Heart left ventricle (tissue), 16 donors: ENCODE measurements at places on chromosomes 3 and 15. TPM values are rescaled to one million over a fixed set of nuclear protein-coding genes. Genes with fewer than 3 reads are reported as not detected.

ZNF774 gene
- 3.3 TPM for total RNA-seq

ACKR2 gene
- 0.65 TPM for total RNA-seq

EPHA3 gene
- total RNA-seq: 4.4 TPM

IGDCC3 gene
- total RNA-seq: not detected

GOLGA6L1 gene
- not detected for total RNA-seq

DNA sequence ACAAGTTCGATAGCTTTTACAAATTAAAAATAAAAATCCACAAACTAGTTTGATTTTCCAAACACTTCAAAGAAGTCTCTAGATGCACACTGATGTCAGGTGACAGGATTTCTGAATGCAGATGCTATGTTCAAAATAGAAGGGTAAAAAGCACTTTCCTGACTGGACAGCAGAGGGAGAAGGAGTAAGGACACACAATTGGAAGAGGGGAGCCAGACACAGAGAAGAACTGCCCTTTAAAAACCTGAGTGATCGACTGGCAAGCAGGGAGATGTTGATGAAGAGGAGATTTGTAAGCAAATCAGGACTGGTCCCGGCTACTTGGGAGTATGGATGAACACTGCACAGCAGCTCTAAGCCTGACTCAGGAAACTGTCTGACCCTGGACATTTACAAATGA, 612.8 kb downstream of the MAGI1 start:
- no peaks in the 10 kb centered on the region for H3K4me1 ChIP-seq
- H3K27me3 ChIP-seq: no peaks in the 10 kb centered on the region
- H3K27ac ChIP-seq: no peak overlapping the region
- no peak overlapping the region for H3K4me3 ChIP-seq

DNA sequence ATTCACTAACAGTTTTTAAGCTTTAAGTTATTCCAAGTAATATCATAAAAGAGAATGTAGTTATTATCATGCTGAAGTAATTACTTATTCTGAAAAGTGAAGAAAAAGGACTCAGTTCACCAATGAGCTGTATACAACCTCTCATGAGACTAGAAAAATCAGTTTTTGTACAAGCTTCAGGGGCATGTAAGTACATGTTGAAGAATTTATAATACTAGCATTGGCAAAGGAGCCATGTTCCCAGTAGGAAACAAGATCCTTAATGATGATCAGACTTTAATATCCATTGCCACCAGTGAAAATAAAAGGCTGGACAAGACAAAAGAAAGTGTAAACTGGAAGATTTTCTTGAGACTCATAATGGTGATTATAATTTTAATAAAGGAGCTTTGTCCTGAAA, 532.8 kb downstream of the PLOD2 start:
- no peak for DNase-seq
- no peaks in the 10 kb centered on the region for H3K36me3 ChIP-seq
- H3K4me1 ChIP-seq: no peaks in the 10 kb centered on the region

- no peak for DNase-seq
- H3K27me3 ChIP-seq: no peaks in the 10 kb centered on the region
- H3K4me1 ChIP-seq: peaks cover 8% of the 10 kb centered on the region
- H3K27ac ChIP-seq: no peak overlapping the region
- no peaks in the 10 kb centered on the region for H3K36me3 ChIP-seq
Measured at GRCh38 chr3:35665390-35666055, 26.2 kb downstream of the ARPP21 start.

DNA sequence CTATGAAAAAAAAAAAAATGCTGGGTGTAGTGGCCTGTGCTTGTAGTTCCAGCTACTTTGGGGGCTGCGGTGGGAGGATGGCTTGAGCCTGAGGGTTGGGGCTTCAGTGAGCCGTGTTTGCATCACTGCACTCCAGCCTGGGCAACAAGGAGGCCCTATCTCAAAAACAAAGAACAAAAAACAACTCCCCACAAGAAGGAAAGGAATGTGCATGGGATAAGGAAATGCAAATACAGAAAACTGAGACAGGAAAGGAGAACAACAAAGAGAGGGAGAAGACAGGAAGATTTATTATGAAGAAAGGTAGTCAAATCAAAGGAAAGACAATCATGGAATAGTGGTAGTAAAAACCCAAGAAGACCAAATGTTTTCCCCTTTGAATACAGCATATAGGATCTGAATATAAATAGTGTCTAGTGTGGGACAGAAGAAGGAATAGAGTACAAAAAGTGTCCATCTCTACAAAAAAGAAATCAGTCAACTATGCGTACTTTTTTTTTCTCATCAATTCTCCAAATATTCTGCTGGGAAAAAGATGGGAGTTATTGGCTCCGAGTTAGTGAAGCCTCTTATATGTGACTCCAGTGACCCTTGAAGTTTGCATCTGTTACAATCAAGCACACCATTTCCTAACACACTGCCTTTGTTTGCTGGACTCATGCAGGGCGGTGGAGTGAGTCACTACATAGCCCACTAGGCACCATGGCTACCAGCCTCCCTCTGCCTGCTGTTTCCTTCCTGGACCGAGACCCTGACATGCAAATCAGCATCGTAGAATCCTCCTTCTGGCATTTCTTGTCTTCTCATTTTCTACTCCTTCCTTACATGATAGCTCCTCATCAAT, 101.2 kb upstream of the PTX3 start:
- no peaks in the 10 kb centered on the region for H3K27me3 ChIP-seq
- no peak overlapping the region for H3K27ac ChIP-seq
- no peak for DNase-seq

DNA sequence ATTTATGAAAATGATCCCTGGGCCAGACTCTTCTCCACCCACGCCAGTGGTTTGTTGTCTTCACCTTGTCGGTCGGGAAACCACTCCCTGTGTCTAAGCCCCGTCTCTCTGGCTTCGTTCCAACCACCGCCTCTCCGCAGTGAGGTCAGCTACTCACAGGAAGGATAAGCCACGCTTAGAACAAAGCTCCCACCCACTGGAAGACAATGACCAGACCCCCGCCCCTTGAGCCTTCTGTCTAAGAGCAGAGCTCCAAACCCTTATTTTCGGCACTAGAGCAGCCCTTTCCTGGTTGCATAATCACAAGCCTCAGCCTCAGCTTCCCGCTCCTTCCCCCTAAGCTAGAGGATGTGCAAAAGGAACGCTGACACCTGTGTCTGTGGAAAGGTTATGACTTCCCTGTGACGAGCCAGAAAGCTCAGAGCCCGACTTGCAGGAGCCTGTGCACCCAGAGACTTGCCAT, 114.9 kb upstream of the MEF2A start:
- no peaks in the 10 kb centered on the region for H3K36me3 ChIP-seq
- H3K27ac ChIP-seq: peak overlapping the region; percentile 57
- DNase-seq: peak; percentile 89
- no peaks in the 10 kb centered on the region for H3K27me3 ChIP-seq
- H3K4me3 ChIP-seq: no peak overlapping the region
- peaks cover 50% of the 10 kb centered on the region for H3K4me1 ChIP-seq

- no peaks in the 10 kb centered on the region for H3K36me3 ChIP-seq
- DNase-seq: no peak
- H3K4me3 ChIP-seq: no peak overlapping the region
- no peak overlapping the region for H3K27ac ChIP-seq
- no peaks in the 10 kb centered on the region for H3K27me3 ChIP-seq
Measured at GRCh38 chr3:35067750-35068149, 571.6 kb upstream of the ARPP21 start.

- DNase-seq: no peak
- no peak overlapping the region for H3K27ac ChIP-seq
- H3K4me1 ChIP-seq: peaks cover 32% of the 10 kb centered on the region
- peak overlapping the region; percentile 78 for H3K4me3 ChIP-seq
- no peaks in the 10 kb centered on the region for H3K36me3 ChIP-seq
Measured at GRCh38 chr3:158109295-158109803, 540 bp upstream of the RSRC1 start.

GRCh38 chr3:148074946-148075345, 622.8 kb upstream of the AGTR1 start:
- H3K27ac ChIP-seq: no peak overlapping the region
- DNase-seq: no peak
- no peak overlapping the region for H3K4me3 ChIP-seq
- no peaks in the 10 kb centered on the region for H3K27me3 ChIP-seq
- no peaks in the 10 kb centered on the region for H3K36me3 ChIP-seq
- no peaks in the 10 kb centered on the region for H3K4me1 ChIP-seq

GRCh38 chr3:8713901-8714759, 19.5 kb upstream of the CAV3 start:
- DNase-seq: no peak
- no peak overlapping the region for H3K4me3 ChIP-seq
- H3K4me1 ChIP-seq: no peaks in the 10 kb centered on the region
- H3K36me3 ChIP-seq: no peaks in the 10 kb centered on the region
- H3K27me3 ChIP-seq: no peaks in the 10 kb centered on the region

DNA sequence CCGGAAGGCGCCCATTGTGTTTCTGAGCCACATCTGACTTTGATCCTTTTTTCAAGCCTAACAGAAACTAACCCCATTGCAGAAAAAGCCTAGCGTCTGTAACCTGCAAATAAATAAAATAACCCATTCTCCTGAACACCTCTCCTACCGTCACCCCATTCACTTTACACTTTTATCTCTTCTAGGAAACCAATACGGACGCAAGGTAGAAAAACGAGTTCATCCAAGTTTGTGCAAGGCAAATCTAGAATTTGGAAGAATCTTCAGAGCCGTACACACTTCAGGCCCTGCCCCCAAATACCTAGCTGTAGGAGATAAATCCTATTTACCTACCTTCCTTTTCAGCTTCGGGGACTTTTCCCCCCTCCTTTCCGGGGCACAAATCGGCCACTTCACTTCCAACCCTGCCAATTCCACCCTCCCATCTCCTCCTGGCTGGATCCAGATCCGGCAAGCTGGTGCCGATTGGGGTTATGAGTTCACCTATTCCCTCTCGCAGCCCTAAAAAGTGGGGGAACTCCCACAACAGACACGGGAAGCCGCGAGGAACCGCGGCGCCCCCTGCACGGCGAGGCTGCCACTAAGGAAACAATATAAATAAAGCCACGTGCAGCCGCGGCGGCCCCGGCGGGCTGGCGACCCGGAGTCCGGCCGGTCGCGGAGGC, 987 bp downstream of the PRTG start:
- H3K4me1 ChIP-seq: no peaks in the 10 kb centered on the region
- H3K4me3 ChIP-seq: peak overlapping the region; percentile 74
- no peaks in the 10 kb centered on the region for H3K36me3 ChIP-seq

DNA sequence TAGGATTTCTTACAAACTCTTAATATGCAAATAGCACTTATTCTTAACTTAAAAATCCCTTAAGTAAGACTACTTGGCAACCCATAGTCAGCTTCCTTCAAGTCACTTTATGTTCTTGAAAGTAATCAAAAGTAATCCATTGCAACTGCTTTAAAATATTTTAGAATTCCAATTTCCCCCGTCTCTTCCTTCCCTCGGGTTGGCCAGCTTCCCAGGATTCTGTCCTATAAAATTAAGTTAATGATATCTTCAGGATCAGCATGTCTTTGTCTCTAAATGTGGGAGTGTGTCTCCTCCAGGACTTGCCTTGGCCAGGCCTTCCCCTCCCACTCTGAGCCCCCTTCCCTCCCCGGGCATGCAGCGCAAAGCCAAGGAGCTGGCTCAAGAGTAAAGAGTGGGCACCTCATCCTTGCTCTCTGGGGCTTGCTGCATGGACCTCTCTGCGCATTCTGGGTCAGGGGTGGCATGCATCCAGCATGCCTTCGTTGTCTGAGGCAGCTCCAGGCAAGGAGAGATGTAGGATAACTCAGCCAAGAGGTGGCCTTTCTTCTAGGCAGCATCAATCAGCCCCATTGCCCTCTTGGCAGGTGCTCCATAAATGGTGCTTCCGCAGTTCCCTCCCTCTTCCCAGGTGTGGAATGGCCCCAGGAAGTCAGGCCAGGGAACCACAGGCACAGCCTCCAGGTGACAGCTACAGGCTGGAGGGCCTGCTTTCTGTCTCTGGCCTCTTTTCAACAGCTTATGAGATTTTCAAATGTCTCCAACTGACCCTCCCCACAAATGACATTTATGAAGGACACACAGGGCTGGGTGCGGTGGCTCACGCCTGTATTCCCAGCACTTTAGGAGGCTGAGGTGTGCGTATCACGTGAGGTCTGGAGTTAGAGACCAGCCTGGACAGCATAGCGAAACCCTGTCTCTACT, 108.7 kb upstream of the ALDH1A3 start:
- no peaks in the 10 kb centered on the region for H3K27me3 ChIP-seq
- no peaks in the 10 kb centered on the region for H3K36me3 ChIP-seq
- no peak overlapping the region for H3K27ac ChIP-seq

DNA sequence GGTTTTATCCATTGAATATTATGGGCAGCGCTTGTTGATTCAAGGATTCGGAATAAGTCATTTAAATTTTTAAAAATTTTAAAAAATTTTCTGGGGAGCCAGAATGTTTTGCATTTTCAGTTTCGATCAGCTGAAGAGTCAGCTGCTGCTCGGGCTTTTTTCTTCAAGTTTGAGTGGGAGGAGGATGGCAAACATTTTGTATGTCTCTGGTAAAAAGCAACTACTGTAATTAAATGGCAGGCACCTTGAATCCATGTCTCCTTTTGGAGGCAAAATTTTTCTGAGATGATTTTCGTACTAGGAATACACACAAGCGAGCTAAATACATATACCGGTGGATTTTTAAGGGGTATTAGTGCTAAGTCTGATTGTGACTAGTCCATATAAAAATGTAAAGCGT, 612 bp downstream of the C3orf38 start:
- H3K4me1 ChIP-seq: peaks cover 33% of the 10 kb centered on the region
- peak overlapping the region; percentile 80 for H3K27ac ChIP-seq
- no peaks in the 10 kb centered on the region for H3K27me3 ChIP-seq
- peaks cover 22% of the 10 kb centered on the region for H3K36me3 ChIP-seq
- H3K4me3 ChIP-seq: peak overlapping the region; percentile 88

DNA sequence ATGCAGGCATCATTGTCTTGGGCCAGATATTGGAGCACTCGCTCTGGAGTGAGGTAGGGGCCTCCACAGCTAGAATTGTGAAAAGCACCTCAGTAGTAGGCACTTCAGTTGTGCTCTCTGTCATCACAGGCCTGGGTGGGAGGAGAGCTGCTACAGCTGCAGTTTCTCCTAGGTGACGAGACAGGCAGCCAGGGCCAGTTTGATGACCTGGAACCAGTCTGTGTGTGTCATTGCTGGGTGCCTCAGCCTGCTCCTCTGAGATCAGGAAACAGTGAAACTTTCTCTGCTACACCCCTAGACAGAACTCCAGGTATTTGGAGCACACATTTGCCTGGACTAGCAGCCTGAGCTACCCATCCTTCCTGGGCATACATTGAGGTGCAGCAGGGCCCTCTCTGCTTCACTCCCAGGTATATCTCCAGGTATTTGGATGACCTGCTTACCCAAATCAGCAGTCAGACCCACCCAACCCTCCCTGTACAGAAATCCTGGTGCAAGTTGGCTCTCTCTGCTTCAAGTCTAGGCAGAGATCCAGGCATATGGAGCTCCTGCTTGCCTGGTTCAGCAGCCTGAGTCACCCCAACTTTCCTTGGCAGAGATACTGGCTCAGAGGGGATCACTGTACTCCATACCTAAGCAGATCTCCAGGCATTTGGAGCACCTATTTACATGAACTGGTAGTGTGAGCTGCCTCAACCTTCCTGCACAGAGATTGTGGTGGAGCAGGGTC, 54.3 kb upstream of the SGO1 start:
- no peak for DNase-seq
- no peaks in the 10 kb centered on the region for H3K4me1 ChIP-seq
- no peak overlapping the region for H3K4me3 ChIP-seq
- H3K36me3 ChIP-seq: no peaks in the 10 kb centered on the region
- no peak overlapping the region for H3K27ac ChIP-seq
- no peaks in the 10 kb centered on the region for H3K27me3 ChIP-seq
